Activated CD8-positive, alpha-beta memory T cell treated with anti-CD3 and anti-CD28 coated beads, Interleukin-2, amount 10 ng/mL, durations not matched to agents 7 days and 5 days (primary cell): ENCODE measurements at places on chromosomes 1 and 21. TPM values are rescaled to one million over a fixed set of nuclear protein-coding genes. Genes with fewer than 3 reads are reported as not detected.

DNA sequence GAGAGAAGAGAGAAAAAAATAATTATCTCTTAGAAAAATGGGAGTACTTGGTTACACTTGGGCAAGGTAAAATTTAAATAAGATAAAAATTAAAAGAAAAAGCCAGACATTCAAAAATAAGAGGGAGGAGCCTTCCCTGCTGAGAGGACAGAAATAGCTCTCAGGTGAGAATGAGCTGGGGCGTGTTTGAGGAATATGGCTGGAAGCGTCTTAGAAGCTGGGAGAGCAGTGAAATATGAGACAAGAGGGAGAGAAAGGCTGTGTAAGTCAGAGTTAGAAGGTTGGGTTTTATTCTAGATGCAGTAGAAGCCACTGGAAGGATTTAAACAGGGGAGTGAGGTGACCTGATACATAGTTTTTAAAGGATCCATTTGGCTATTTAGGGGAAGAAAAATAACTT lies 154.2 kb upstream of the L1TD1 start:
- DNase-seq, result no peak

GRCh38 chr21:36100971-36101641 lies 31.3 kb downstream of the CBR1 start:
- DNase-seq, result no peak

GRCh38 chr1:18077657-18078215 lies 29.9 kb upstream of the IGSF21 start:
- DNase-seq, result no peak

DNA sequence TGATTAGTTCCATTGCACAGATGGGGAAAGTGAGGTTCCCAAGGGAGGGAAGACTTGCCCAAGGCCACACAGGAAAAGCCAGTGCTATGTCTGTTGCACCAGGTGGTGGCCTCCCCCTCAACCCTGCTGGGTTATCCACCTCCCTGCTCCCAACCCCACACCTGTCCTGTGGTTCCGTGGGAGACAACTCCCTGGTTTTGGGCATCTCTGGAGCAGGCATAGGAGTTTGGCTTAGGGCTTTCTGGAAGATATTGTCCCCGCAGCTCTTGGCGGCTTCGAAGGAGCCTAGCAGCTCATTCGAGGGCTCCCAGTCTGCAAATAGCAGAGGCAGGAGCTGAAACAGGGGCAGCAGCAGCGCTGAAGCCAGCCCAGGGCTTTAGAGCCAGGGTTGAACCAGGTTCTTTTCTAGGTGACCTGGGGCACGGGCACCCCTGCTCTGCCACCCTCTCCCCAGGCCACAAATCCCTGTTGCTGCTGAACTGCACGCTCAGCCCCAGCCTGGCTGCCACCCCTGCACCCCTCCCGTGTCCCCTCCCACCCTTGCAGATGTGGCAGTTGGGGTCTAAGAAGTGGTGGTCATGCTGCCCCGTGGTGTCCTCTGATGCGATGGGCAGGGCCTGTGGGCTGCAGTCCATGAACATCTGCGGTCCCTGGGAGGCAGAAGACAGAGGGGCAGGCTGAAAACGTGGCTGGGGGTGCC lies 22.1 kb downstream of the SPOCD1 start:
- DNase-seq, result no peak

- DNase-seq, result no peak
Measured at GRCh38 chr1:62844030-62844429, 60.1 kb downstream of the ATG4C start.

DNA sequence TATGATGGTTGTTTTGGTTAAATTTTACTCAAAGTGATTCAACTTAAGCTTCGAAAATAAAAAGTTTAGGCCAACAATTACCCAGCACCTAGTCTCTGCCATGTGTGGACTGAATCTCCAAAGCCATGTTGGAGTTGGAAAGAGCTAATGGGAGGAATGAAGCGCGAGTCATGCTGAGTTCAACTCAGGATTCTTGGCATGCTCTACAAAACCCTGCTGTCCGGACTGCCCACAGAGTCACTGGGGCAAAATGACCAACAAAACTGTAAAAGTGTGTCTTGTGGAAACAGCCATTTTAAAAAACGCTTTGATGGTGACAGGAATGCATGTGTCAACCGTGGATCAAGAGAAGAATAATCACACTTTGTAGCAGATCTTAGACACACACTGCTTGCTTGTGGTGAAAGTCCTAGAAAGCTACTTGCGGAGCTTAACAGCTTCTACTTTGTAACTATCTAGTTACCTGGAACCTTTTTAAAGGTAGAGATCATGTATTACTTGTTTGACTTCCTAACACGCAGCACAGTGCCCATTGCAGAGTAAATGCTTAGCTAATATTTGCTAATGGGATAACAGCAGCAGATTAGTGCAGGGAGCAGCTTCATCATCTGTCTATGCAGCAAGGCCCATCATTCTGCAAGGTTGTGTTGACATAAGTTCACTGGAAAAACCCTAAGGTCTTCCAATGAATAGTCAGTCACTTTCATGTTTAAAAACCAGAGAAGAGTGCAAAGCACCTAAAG lies 7.0 kb upstream of the GBP6 start:
- no peak for DNase-seq

GRCh38 chr1:45848097-45848496 lies 44.7 kb downstream of the MAST2 start:
- DNase-seq, result no peak

DNA sequence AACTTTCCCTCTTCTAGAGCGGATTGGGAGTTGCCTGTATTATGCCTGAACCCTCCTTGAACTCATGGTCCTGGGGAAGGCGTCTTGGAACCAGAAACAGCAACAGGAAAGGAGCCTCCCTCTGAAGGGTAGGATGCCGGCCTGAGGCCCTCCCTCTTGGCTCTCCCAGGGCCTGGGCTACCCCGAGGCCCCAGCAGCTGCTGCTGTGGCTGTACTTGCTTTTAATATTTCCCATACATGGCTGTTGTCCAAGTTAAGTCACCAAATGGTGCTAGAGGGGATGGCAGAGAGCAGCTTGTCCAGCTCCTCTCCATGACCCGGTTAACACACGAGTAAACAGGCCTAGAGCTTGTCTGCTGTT lies 10.5 kb downstream of the CHRNB2 start:
- no peak for DNase-seq

DNA sequence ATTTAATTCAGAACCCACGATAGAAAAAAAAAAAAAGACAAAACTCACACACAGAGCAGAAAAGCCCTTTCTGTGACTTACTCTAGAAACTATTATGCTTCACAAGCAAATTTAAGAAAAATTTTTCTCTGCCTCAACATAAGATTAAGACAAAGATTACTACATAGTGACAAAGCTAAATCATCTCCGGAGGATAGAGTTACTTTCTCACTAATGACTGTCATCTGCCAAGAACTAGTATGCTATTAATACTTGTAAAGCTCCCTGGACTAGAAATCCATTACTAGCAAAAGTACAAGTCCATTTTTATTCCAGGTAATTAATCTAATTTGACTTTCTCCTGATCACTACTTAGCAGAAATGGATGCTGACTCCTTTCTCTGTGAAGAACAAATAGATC lies 25.9 kb downstream of the GREM2 start:
- no peak for DNase-seq

DNA sequence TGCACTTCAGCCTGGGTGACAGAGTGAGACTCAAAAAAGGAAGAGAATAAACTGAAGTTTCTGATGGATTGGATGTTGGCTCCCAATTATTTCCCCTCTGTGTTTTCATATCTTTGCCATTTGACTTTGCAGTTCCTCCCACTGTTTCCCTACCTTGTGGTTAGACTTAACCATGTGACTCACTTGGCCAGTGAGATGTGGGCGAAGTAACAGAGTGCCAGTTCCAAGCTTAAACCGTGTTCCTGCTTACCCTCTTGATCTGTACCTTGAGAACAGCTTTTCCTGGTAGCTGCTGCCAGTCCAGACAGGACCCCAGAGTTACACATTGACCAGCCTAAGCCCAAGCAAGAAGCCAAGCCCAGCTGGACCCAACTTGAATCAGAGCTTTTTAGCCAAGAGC lies 323.4 kb downstream of the LTN1 start:
- DNase-seq, result no peak

- no peak for DNase-seq
Measured at GRCh38 chr1:66932291-66932690, 7.5 kb downstream of the MIER1 start.

DNA sequence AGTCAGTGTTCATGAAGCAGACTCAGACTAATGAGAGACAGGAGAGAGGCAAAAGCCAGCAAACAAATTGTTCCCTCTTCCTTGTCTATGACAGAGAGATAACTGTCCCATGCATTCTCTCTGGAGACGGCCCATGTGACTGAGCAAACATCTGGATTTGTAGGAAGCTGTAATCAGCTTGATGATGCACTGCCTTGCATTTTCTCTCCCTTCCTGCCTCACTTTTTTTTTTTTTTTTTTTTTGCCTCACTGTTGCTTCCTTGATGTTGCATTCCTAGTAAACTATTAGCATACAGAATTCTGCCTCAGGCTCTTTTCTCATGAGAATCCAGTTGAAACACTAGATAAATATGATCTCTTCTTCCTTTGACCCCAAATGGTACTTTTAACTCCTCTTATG lies 134.5 kb downstream of the HHIPL2 start:
- DNase-seq, result no peak

DNA sequence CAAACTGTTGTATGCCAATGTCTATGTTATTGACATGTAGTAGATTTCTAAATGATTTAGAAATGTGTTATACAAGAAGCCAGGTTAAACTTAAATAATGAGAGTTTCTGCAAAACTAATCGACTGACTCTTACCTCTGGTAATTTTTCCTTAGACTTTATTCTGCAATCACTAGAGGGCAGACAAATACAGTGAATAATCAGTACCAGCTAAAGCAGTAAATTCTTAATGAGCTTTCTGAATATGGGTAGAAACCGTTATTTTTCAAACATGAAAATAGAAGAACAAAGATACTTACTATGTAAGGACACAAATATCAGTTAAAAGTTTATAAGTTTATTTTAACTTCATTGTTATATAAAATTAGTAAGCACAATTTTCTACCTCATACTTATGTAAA lies 97.9 kb upstream of the RGS1 start:
- no peak for DNase-seq

GRCh38 chr1:62435231-62436038 lies 1.4 kb upstream of the USP1 start:
- DNase-seq, result no peak

GRCh38 chr1:64292399-64292798 lies 89.0 kb downstream of the UBE2U start:
- no peak for DNase-seq

DNA sequence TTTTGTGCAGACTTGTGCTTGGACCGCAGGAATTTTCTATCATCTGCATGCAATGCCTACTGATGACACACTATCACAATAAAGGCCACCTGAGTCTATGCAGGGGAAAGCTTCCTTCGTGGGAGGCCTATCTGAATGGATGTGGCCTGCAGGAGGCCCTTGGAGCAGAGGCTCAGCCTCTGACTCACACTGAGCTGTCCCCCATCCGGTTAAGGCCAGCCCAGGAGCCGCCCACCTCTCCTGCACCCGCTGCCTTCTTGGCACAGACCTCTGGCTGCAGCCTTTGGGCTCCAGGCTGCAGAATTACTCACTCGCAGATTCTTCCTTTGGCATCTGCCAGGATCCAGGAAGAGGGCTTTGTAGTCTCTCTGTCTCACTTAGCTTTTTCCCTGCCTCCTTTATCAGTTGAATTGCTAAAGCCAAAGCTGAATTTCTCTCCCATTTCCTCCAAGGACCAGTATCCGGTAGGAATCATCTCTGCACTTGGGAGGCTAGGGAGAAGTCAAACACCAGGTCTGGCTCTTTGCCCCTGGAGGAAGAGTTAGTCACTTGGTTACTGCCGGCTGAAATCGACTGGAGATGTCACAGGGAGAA lies 65.1 kb upstream of the JUN start:
- DNase-seq, result no peak

DNA sequence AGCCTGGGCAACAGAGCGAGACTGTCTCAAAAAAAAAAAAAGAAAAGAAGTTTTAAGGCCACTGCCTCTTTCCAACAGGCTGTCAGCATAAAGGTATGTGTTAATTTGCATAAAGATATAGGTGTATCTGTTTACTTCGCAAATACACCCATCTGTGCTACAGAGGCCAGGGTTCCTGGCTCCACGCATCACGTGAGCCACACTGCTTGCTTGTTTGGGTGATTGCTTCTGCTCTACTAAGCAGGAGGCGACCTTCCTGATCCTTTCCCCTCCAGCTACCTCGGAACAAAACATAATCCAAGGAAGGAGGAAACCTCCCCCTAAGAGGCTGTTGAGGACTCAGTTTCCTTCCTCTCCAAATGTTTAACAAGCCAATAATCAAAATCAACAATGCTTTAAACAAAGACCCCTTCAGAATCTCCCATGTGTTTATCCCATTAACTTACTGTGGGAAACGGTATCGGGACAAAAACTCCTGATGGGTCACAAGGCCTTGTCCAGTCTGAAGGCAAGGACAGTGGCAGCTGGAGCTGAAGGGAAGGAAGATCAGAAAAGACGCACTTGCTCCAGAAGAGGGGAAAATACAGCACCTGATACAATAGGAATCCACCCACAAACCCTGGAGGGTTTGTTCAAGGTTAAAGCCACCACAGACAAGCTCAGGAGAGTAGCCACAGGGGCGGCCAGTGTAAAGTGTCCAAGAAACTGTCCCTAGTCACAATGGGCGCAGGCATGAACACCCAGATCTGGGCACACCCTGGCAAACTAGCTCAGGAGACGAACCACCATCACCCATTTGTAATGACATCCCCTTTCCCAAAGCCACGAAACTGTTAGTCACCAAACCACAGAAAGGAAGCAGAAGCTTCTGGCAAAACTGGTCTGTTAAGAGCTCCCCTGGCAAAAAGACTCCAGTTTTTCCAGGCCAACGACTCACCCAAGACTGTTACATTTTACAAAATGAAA lies 17.2 kb downstream of the CTNNBIP1 start:
- no peak for DNase-seq

GRCh38 chr1:170856455-170856854 lies 78.9 kb upstream of the MROH9 start:
- DNase-seq, result no peak

DNA sequence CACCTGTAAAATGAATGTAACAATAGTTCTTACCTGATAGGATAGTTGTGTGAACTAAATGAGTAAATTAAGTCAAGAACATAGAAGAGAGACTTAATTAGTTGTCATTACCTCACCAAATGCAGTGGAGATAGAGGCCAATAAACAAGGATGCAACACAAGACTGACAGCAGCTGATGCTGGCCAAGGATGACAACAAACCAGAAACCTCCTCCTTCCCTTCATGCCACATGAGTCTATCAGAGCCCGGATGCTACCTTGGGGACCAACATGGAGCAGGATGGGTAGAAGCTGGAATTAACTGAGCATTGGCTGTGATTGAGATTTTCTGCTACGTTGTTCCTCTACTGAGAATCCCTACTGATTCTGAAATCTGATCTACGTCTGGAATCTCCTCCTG lies 30.3 kb upstream of the USP1 start:
- no peak for DNase-seq

- no peak for DNase-seq
Measured at GRCh38 chr21:31629972-31630711, 29.4 kb upstream of the SOD1 start.

- no peak for DNase-seq
Measured at GRCh38 chr1:55682198-55682597, 467.0 kb upstream of the USP24 start.

SPATA1 gene
- total RNA-seq, result 2.1 TPM

OR14I1 gene
- total RNA-seq, result not detected

FUBP1 gene
- total RNA-seq, result 222 TPM

VTCN1 gene
- total RNA-seq, result not detected

AGT gene
- total RNA-seq, result not detected

CD48 gene
- total RNA-seq, result 304 TPM

BARHL2 gene
- total RNA-seq, result not detected

BRINP2 gene
- total RNA-seq, result not detected

PTP4A2 gene
- total RNA-seq, result 401 TPM

KCNK1 gene
- total RNA-seq, result 0.61 TPM

ST6GALNAC5 gene
- not detected for total RNA-seq
